ENCODE measurements at places on chromosomes 6 and 20.

DNA sequence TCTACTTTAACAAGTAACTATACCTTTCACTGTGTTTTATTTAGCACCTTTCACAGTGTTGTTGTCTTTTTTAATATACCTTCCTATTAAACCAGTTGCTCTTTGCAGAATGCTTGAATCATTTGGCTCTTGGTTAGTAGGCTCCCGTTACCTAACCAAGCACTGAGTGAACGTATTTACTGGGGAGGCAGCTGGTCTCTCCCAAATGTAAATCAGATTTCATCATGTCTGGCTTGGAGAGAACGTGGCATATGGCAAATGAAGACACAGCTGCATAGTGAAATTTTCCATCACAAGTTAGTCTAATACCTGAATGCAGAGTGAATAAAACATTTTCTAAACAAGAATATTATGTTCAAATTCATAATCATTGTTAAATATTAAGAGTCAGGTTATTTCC, 12.4 kb downstream of the HTR1E start:
- no peak for DNase-seq

DNA sequence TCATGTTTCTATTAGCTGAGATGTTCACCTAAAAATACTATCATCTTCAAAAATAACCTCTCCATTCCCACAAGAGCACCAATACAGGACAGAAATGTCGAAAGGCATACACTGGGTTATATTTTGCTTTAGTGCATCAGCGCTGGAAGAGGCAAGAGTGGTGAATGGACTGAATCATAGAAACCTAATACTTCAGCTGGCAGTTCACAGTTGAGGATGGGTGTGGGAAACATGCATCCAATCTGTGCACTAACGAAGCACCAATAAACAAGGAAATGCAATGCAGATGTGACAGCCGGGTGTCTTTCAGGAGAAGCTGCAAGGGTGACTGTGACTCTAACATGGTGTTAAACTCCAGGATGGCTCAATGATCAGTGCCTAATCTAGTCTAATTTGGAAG, 365.8 kb downstream of the ESR1 start:
- DNase-seq = no peak

DNA sequence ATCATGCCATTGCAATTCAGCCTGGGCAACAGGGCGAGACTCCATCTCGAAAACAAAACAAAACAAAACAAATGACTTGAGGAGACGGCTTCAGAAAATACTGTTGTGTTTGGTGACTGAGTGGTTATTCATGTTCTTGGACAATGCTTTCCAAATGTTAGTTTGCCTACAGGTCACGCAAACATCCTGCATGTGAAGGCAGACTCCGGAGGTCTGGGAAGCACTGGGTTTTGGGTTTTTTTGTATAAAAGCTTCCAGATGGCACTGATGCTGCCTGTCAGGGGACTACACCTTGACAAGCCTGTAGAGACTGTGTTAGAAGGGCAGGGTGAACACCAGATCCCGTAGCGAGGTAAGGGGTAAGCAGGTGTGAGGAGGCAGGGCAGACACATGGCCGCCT, 81.7 kb downstream of the THBS2 start:
- DNase-seq = no peak

- DNase-seq = no peak
Observed at GRCh38 chr20:34300256-34300806, 2.8 kb downstream of the AHCY start.

GRCh38 chr20:50655311-50655880, 35.9 kb downstream of the RIPOR3 start:
- DNase-seq = no peak

DNA sequence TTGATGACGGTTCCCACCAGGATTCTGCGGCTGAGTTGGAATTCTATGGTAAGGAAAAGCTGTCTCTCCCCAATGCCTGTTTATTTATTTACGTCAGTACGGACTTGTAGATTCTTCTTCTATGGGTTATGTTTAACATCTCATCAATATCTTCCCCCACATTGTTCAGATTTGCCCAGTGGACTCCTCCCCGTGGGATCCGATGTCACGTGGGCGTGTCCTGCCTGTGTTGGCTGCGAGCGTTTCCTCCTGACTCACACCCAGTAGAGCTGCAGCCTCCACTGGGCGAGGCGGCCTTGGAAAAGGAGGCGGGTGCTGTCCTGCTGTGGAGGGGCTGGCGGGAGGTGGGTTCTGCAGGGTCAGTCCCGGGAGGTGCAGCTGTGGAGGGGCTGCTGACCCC, 46.8 kb upstream of the SLCO4A1 start:
- no peak for DNase-seq

- DNase-seq = no peak
Observed at GRCh38 chr20:20520776-20521175, 152.9 kb downstream of the INSM1 start.

GRCh38 chr6:109225946-109226345, 130.6 kb downstream of the CEP57L1 start:
- no peak for DNase-seq

- no peak for DNase-seq
Observed at GRCh38 chr6:16355699-16356446, 117.5 kb downstream of the GMPR start.

- DNase-seq = no peak
Observed at GRCh38 chr6:4466261-4466660, 309.9 kb upstream of the CDYL start.

GRCh38 chr20:10067321-10067720, 32.5 kb downstream of the ANKEF1 start:
- DNase-seq = no peak

DNA sequence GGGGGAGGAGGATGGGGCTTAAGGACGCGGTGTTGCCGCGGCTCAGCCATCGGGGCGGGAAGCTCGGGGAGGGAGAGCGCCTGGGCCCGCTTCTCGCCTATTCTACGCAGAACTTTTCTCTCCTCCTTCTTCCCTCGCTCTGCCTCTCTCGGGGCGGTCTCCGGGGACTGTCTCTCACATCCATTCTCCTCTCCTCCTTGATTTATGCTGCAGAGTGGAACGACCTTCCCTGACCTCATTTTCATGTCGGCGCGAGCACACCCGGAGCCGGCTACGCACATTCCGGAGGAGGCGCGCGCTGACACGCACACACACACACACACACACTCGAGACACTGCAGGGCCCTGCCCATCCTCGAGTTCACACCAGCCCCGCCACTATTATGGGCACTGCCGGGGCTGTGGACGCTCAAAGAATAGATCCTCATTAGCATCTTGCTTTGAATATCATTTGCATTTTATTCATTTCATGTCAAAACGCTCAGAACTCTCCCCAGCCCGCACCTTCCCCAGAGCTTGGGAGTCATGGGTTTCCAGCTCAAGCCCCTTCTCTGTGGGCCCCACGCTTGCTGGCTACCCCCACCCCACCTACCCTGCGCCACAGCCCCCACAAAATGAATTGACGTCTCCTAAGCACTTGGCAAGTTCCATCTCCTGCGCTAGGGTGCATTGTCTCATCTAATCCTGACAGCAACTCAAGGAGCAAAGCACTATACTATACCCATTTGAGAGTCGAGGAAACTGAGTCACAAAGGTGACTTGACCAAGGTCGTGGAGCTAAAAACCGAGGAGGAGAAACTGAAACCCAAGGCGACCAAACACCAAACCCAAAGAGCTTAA, 36.8 kb downstream of the NCR2 start:
- DNase-seq = no peak

DNA sequence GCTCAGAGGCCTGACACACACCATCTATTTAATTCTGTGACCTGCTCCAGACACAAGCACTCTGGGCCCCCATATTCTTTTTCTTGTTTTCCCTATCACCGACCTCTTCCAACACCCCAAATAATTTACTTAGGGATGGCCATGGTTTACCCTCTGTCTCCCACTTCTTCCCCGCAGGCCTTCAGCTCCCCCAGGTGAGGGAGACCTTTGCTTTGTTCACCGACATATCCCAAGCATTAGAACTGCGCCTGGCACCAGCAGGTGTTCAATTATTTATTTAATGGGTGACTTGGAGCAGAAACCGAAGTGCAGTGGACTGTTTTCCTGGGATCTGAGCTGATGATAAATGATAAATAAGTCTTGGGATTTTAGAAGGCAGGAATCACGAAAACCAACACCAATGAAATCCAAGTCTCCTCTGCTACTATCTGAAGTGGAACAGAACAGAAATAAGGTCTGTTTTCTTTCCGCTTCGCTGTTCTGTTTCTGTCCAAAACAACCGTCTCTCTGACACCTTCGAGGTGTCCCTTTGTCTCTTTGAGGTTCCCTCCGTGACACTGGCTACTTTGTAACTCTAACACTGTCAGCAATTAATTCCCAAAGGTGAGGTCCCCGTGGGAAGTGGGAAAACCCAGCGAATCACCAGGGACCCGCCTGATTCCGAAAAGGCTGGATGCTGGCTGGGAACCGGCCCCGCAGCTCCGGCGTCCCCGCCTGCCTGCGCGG, 1.1 kb upstream of the RIN2 start:
- no peak for DNase-seq
